Breast epithelium (tissue), 4 donors: ENCODE measurements at places on chromosomes 1 and 21.

- no peaks in the 10 kb centered on the region for H3K4me1 ChIP-seq
- no peaks in the 10 kb centered on the region for H3K36me3 ChIP-seq
- no peaks in the 10 kb centered on the region for H3K27me3 ChIP-seq
- H3K4me3 ChIP-seq: no peak overlapping the region
These were observed 64.7 kb downstream of the VAV3 start for GRCh38 chr1:107900090-107900945.

DNA sequence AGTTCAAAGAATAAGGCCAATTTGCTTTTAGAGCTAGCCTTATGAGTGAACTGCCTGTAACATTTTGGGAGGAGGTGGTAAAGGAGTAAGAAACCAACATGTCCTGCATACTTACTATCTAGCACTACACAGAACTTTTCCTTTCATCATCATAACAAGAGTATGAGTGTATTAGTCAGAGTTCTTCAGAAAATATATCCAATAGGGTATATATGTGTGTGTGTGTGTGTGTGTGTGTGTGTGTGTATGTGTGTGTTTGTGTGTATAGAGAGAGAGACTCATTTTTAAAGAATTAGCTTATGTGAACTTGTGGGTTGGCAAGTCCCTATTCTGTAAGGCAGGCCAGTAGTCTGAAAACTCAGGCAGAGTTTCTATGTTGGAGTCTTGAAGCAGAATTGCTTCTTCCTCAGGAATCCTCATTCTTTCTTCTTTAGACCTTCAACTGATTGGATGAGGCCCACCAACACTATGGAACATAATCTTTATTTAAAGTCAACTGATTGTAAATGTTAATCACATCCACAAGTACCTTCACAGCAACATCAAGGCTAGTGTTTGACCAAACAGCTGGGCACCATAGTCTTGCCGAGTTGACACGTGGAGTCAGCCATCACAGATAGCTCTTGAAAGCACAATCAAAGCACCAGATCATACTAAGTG, 121.9 kb downstream of the CYYR1 start:
- no peak overlapping the region for H3K4me3 ChIP-seq
- H3K36me3 ChIP-seq: no peaks in the 10 kb centered on the region
- no peaks in the 10 kb centered on the region for H3K4me1 ChIP-seq

GRCh38 chr1:60113028-60113427, 39.5 kb upstream of the C1orf87 start:
- H3K4me1 ChIP-seq: no peaks in the 10 kb centered on the region
- H3K4me3 ChIP-seq: no peak overlapping the region
- H3K36me3 ChIP-seq: no peaks in the 10 kb centered on the region
- no peaks in the 10 kb centered on the region for H3K27me3 ChIP-seq
- DNase-seq: no peak
- no peak overlapping the region for H3K27ac ChIP-seq

DNA sequence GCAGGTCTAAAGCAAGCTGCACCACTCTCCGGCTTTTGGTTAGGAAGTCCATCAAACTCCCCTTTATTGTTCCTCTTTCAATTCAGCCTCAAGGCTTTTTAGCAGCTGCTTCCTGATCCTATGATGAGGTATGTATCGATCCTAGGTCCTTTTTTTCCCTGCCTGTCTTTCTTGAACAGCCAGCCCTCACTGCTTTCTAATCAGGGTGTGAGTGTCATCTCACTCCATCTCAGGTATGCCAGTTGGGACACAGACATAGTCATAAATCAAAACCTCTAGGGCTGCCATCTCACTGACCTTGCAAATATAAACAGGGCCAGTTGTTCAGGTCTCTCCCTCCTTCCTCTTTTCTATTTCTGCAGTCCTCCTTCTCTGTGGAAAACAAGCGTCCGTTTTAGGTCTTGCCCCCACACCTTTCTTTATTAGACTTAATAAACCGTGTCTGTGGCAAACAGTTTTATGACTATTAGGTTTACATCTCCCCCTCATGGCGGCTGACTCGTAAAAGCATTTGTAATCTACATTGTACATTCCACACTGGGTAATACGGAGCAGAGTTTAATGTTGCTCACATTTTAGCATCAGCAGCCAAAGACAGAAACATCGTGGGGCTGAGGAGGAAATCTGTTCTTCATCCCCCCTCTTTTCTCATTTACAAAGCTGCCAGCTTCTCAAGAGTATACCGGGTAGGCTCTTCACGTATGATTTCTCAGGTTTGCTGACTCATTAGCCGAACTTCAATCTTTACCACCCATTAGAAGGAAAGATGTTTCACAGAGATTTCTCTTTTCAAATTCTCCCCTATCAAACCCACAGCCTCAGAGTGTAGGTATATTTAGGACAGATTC, 11.6 kb downstream of the STYXL2 start:
- no peak for DNase-seq
- no peak overlapping the region for H3K4me3 ChIP-seq
- H3K27ac ChIP-seq: no peak overlapping the region
- H3K36me3 ChIP-seq: no peaks in the 10 kb centered on the region

GRCh38 chr1:169588112-169588511, 1.8 kb upstream of the F5 start:
- H3K36me3 ChIP-seq: no peaks in the 10 kb centered on the region
- no peaks in the 10 kb centered on the region for H3K27me3 ChIP-seq
- no peak overlapping the region for H3K27ac ChIP-seq
- peaks cover 5% of the 10 kb centered on the region for H3K4me1 ChIP-seq
- no peak overlapping the region for H3K4me3 ChIP-seq

- no peak overlapping the region for H3K27ac ChIP-seq
- H3K36me3 ChIP-seq: no peaks in the 10 kb centered on the region
- H3K4me1 ChIP-seq: no peaks in the 10 kb centered on the region
- H3K4me3 ChIP-seq: no peak overlapping the region
- H3K27me3 ChIP-seq: no peaks in the 10 kb centered on the region
- DNase-seq: no peak
These were observed 128.8 kb downstream of the PRDM16 start for GRCh38 chr1:3197781-3198316.

DNA sequence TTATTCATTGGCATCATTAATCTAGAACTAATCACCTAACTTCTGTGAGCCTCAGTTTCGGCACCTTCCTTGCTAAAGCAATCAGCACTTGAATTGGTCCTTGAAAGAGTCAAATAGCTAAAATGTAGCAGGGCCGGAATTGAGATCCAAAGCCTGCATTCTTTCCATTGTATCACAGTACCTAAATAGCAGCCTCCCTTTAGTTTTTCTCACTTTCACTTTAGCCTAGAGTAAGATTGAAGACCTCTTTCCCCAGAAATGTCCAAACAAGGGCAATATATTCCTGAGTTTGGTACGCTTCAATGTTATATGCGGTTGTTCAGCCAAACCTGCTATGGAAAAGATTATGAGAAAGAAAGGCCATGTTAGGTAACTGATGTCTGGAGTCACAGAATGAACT, 121.9 kb upstream of the BMP8A start:
- DNase-seq: no peak
- no peak overlapping the region for H3K27ac ChIP-seq
- no peak overlapping the region for H3K4me3 ChIP-seq
- no peaks in the 10 kb centered on the region for H3K4me1 ChIP-seq
- H3K27me3 ChIP-seq: no peaks in the 10 kb centered on the region

GRCh38 chr1:93585059-93585966, 96.3 kb downstream of the BCAR3 start:
- peak overlapping the region; percentile 92 for H3K27ac ChIP-seq
- H3K36me3 ChIP-seq: peaks cover 9% of the 10 kb centered on the region
- no peaks in the 10 kb centered on the region for H3K4me1 ChIP-seq
- no peaks in the 10 kb centered on the region for H3K27me3 ChIP-seq
- H3K4me3 ChIP-seq: peak overlapping the region; percentile 15
- peak; percentile 98 for DNase-seq

GRCh38 chr1:199867601-199868000, 159.9 kb upstream of the NR5A2 start:
- H3K4me3 ChIP-seq: no peak overlapping the region
- no peaks in the 10 kb centered on the region for H3K4me1 ChIP-seq
- no peak for DNase-seq

DNA sequence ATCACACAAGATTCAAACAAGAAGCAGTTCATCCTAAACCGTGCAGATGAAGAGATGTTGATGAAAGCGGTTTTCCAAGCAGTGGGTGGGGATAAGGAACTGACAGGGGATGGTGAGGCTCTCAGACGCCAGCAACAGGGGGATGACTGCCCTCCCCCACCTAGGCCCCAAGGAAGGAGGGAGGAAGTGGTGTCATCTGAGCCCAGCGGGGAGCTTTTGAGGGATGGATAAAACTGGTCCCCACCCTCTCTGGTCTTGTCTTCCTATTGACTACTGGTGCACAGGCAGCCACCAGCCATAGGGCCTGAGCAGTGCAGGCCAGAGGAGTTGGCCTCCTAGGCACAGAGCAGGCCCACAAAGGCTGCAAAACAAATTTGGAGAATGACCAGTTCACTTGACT, 175.5 kb downstream of the HUNK start:
- no peak overlapping the region for H3K4me3 ChIP-seq
- no peaks in the 10 kb centered on the region for H3K36me3 ChIP-seq
- no peaks in the 10 kb centered on the region for H3K27me3 ChIP-seq
- no peaks in the 10 kb centered on the region for H3K4me1 ChIP-seq
- no peak for DNase-seq
- no peak overlapping the region for H3K27ac ChIP-seq

GRCh38 chr1:8201331-8201861, 116.5 kb upstream of the SLC45A1 start:
- no peaks in the 10 kb centered on the region for H3K36me3 ChIP-seq
- H3K27me3 ChIP-seq: no peaks in the 10 kb centered on the region
- no peak for DNase-seq
- no peak overlapping the region for H3K4me3 ChIP-seq
- H3K4me1 ChIP-seq: peaks cover 13% of the 10 kb centered on the region
- H3K27ac ChIP-seq: peak overlapping the region; percentile 90

DNA sequence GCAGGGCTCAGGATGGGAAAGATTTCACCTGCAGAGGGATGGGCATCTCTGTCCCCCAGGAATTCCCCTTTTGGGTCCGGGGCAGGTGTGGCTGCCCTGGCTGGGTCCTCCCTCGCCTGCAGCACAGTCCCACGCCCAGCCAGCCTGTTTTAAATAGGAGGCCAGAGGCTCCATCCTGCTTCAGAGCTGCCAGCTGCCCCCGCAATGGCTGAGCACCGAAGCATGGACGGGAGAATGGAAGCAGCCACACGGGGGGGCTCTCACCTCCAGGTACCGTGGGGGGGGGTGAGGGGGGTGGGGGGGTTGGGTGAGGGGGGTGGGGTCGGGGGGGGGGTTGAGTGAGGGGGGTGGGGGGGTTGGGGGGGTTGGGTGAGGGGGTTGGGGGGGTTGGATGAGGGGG, 3.6 kb downstream of the SCNN1D start:
- no peak overlapping the region for H3K4me3 ChIP-seq
- H3K27ac ChIP-seq: no peak overlapping the region
- H3K36me3 ChIP-seq: no peaks in the 10 kb centered on the region

DNA sequence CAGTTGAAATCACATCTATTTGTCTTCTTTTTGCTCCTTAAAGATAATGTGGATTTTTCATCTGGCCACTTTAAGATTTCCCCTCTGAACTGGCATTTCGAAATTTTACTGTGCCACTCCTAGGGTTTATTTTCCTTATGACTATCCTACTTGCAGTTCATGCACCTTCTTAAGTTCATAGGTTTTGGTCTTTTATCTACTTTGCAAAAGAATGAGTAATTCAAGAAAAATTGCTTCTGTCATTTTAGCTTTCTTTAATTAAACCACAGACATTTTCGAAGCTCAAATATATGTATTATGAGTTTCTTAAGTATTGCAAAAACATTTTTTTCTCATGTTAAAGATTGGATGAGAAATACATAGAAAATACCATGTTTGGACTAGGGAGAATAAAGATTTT, 1244.8 kb upstream of the TMPRSS15 start:
- H3K4me3 ChIP-seq: no peak overlapping the region
- H3K36me3 ChIP-seq: no peaks in the 10 kb centered on the region
- DNase-seq: no peak
- no peaks in the 10 kb centered on the region for H3K27me3 ChIP-seq
- no peaks in the 10 kb centered on the region for H3K4me1 ChIP-seq
- H3K27ac ChIP-seq: no peak overlapping the region

GRCh38 chr1:22915231-22915630, 57.4 kb downstream of the LACTBL1 start:
- no peak for DNase-seq
- H3K27ac ChIP-seq: no peak overlapping the region
- H3K4me3 ChIP-seq: no peak overlapping the region
- H3K27me3 ChIP-seq: no peaks in the 10 kb centered on the region

DNA sequence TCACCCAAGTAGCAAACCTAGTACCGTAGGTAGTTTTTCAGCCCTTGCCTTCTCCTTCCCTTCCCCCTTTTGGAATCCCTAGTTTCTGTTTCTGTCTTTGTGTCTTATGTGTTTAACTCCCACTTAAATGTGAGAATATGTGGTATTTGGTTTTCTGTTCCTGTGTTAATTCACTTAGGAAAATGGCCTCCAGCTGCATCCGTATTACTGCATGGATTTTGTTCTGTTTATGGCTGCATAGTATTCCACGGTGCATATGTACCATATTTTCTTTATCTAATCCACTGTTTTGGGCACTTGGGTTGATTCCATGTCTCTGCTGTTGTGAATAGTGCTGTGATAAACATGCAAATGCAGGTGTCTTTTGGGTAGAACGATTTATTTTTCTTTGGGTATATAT, 138.6 kb downstream of the POU2F1 start:
- no peaks in the 10 kb centered on the region for H3K4me1 ChIP-seq
- H3K27me3 ChIP-seq: no peaks in the 10 kb centered on the region
- H3K27ac ChIP-seq: no peak overlapping the region
- no peaks in the 10 kb centered on the region for H3K36me3 ChIP-seq

DNA sequence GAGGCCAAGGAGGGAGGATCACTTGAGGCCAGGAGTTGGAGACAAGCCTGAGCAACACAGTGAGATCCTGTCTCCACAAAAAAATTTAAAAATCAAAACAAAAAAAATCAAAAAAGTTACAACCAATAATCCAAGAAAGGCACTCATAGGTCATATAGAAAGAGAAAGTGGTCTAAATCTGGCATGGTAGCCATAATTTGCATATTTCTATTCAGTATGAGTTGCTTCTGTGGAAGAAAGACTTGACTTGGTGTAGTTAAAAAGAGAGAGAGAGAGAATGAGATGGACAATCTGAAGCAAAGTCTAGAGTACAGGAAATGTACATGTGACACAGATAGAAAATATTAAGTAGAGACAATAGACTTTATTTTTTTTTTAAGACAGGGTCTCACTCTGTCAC, 22.5 kb downstream of the JMJD4 start:
- no peaks in the 10 kb centered on the region for H3K27me3 ChIP-seq
- H3K27ac ChIP-seq: no peak overlapping the region

DNA sequence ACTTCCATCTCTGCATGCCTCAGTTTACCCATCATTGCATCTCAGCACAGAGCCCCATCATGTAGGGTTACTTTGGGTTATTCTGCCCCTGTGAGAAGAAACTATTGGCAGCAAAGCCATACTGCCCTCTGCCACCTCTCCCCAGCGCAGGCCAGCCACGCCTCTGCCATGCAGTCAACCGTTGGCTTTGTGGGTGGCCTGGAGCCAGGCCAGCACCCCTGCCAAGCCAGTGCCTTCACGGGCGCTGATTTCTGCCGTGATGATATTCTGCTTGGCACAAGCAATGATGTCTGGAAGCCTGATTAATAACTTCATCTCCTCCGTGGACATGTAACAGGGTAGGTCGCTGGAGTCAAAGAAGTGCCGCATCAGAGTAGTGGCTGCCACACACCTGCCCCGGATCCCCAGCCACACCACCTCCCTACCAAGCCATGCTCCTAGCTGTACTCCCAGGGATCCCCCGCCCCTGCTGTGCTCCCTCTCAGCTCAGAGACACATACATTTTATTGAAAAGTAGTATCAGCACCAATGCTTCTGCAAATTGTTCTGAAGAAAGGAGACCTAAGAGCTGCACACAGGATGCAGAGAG, 15.0 kb upstream of the CEP85 start:
- H3K36me3 ChIP-seq: no peaks in the 10 kb centered on the region
- H3K4me3 ChIP-seq: no peak overlapping the region
- DNase-seq: no peak
- no peaks in the 10 kb centered on the region for H3K4me1 ChIP-seq
- no peaks in the 10 kb centered on the region for H3K27me3 ChIP-seq
